ENCODE measurements at places on chromosomes 6 and 20.

GRCh38 chr6:156009656-156010055 lies 554.0 kb upstream of the NOX3 start:
- no peak for DNase-seq

DNA sequence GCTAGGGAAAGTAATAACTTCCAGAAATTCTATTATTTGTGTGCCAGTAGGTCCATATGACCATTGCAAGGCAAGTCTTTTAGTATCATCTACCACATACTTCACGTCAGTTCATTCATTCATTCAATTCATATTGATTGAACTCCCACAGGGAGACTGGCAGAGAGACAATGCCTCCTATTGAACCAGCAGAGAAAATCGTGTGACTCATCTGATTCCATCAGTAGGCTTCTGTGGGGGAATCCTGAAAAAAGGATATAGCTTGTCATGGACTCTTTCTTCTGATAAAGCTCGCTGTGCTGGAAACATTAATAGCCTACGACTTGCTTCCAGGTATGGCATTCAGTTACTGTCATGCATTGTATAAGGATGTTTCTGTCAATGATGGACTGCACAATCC lies 45.3 kb upstream of the CNR1 start:
- DNase-seq, result no peak

- no peak for DNase-seq
These were observed 19.1 kb upstream of the CD93 start for GRCh38 chr20:23105193-23105592.

DNA sequence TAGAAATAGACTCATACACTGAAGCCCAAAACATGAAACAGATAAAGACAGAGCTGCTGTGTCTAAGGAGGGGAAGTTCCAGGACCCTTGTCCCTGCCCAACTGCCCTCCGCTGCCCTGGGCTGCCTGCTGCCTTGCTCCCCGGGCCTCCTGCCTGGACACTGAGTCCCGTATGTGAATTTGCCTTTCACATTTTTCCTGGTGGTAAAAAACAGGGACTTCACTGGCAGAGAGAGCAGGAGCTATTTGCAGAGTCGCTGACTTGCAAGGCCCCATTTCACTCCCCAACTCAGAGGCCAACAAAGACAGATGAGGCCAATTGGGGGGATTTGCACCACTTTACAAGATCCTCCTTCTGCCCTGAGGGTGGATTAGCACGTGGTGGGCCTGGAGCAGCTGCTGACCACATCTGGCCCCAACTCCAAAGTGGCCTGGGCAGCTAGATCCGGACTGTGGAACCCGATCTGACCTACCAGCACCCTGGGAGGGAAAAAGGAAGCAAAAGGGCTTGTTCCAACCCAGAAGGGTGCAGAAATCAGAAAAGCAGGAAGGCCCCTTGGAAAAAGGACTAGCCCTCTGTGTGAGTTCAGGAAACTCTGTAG lies 61.4 kb downstream of the NOL4L start:
- no peak for DNase-seq

DNA sequence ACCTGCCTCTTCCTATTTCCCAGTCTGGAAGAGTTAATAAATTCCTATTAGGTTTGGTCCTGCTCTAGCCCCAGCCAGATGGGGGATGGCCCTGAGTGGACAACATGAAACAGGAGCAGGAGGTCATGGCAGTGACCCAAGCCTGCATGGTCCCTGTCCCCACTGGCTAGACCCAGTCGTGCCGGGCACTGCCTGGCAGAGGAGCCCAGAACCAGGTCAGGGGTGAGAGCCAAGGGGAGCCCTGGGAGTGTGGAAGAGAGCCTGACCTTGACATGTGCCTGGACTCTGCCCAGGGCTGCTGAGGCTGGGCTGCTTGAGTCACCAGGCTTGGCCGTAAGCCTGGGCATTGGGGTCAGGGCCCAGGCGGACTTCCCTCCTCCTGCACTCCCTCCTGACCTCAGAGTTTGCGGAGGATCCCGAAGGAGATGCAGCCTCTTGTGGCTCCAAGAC lies 3.6 kb downstream of the AVP start:
- no peak for DNase-seq

DNA sequence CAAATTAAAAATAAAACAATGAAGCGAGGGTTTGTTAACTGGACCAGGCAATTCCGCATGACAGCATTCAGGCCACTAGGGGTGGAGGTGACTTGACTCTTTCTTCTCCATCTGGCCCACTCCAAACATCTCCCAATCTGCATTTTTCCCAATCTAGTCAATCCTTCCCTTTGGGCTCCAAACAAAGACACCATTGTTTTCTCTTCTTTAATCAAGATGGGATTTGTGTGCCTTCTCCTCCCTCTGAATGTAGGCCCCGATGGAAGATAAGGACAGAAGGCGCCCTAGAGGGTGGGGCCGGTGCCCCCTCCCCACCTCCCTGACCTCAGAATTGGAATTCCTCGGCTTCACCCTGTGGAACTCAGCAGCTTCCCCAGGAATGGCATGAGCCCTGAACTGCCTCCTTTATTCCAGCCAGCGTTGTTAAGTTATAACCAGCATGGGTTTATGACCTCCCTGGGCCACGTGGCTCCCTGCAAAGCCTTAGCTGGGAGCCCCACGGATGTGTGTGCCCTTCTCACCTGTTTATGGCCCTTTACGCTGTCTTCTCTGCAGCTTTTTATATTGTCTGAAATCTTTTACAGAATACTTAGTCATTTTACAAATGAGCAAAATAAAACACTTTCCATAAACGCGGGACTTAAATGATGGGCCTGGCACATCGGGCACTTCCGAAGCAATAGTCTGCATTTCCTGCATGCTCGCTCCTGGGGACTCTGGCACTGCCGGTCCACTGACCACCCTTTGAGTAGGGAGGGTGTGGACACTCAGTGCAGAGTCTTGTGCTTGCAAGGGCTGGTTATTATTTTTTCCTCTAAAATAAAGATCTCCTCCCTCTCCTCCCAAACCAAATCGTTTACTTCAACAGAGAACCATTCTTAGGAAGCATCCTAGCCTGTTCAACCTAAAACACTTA lies 24.5 kb downstream of the OVOL2 start:
- no peak for DNase-seq

DNA sequence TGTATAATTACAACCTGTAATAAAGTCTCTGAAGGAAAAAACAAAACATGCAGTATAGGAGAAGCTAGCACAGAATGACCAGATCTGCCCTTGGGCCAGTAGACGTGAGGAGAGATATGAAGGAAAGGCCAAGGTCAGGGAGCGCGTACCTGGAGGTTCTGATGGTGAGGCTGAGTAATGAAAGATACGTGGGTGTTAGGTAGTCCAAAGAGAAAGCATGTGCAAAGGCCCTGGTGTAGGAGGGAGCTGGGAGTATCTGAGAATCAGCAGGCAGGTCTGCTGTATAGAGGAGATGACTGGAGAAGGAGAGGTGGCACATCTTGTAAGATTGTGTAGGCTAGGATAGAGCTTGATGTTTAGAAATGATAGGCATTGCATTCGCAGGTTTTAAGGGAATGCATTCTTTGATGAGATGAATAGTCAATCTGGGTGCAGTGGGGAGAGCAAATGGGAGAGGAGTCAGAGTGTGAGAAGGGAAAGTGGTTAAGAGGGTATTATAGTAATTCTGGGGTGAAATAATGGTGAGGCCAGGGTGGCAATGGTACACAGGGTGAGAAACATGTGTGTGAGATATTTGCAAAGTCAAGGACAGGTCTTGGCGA lies 15.9 kb upstream of the TFB1M start:
- DNase-seq, result no peak

Measured in activated naive CD4-positive, alpha-beta T cell treated with Interleukin-2 at 50 U/mL for 16 hours (primary cell).